NCI-H1048 (cell line): ENCODE measurements at places on chromosomes 1 and 21.

DNA sequence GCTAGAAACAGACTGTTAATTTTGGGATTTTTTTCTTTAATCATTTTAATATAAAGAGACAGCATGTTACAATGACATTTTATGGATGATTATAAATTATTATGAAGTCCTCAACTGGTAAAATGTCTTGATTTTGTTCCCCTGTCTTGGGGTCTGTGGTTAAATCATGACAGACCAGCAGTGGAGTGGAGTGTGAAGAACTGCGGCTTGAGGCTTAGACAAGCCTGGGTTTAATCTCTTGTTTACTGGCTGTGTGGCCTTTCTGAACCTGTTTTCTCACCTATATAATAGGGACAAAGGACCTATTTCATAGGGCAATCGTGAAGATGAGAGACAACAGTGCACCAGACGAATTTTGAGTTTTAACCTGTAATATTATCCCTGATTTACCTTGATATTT lies 1.8 kb upstream of the UMODL1 start:
- no peak for DNase-seq

GRCh38 chr1:26703478-26703877 lies 7.7 kb downstream of the ARID1A start:
- DNase-seq: no peak

DNA sequence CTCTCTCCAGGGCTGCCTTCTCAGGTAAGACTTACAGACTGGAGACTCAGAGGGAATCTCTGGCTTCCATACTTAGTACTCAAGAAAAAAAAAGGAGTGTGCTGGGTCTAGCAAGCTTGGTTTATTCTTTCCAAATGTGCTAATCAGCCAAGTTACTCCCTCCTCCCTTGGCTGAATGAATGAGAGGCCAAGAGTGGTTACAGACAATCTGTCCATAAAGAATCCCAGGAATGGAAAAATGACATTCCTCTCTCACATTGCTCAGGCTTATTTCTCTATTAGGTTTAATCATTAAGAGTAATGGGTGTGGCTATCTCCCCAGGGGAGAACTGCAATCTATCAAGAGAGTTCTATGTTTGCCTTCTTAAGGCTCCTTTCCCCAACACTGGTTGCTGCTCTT lies 547.3 kb upstream of the PLXNA2 start:
- no peak for DNase-seq

DNA sequence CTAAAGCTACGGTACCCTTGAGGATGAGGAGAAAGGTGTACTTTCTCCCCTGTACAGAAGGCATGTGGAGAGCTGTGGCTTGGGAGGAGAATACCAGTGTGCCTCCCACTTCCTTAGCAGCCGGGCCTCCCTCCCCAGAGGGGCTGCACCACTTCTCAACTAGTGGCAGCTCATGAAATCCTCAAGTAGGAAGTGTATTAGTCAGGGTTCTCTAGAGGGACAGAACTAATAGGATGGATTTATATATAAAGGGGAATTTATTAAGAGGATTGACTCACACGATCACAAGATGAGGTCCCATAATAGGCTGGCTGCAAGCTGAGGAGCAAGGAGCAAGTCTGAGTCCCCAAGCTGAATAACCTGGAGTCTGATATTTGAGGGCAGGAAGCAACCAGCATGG lies 53.1 kb upstream of the PPP2R5A start:
- no peak for DNase-seq

DNA sequence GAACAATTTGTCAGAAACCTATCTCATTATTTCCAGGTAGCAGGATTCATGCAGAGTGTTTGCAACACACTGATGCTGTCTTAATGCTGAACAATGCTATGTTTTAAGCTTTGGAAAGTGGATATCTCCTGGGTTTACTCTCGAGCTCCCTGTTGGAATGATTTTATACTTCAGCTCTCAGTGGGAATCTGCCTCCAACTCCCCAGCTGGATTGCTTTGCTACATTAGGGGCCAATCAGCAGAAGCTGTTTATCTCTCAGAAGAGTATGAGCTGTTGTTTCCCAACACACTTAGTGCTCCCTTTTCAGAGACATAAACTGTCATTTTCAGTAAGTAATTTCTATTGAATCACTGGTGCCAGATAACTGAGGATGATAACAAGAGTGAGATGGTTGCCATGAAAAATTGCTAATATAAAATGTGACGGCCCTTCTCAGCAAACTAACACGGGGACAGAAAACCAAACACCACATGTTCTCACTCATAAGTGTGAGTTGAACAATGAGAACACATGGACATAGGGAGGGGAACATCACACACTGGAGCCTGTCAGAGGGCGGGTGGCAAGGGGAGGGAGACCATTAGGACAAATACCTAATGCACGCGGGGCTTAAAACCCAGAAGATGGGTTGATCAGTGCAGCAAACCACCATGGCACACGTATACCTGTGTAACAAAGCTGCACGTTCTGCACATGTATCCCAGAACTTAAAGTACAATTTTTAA lies 265.9 kb upstream of the RUNX1 start:
- no peak for DNase-seq

DNA sequence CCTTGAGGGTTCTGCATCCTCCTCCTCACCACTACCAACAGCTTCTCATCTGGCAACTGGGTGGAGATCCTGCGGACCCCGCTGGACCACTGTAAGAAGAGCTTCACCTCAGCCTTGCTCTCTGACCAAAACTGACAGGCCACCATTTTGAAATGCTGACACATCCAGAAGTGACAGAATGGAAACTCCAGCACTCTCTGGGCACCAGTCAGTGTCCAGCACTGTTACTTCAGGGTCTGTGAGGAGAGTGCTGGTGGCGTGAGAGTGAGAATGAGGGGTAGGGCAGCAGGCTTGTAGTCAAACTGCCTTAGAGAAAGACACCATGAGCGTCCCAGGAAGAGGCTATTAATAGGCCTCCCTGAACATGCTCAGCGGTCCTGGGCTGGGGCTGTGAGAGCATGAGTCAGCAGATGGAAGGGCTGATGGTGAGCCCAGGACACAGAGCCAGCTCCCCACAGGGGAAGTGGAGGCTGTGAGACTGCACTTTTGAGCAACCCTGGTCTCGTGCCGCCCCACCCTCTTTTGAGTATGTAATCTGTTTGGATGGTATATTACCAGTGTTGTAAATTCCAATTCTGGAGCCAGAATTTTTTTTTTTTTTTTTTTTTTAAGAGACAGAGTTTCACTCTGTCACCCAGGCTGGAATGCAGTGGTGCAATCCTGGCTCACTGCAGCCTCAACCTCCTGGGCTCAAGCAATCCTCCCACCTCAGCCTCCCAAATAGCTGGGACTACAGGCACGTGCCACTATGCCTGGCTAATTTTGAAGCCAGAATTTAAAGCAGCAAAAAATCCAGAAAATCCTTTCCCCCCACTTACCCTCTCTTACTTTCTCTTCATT lies 34.4 kb upstream of the SLC30A1 start:
- DNase-seq: no peak

DNA sequence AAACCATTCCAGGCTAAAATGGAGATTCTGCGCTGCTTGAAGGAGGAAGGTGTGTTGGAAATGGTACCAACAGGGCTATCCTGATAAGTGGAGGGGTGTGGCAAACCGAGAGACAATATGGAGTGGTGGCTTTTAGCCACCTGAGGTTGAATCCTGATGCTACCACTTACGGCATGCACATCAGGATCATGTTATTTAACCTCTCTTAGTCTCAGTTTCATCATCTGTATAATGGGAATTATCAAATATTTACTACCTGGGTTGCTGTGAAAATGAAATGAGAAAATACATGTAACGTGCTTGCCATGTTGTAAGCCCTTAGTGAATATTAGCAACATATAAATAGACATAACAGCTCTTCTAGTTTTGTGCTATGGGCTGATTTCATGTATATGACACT lies 117.1 kb downstream of the TBX19 start:
- DNase-seq: no peak

- no peak for DNase-seq
These were observed 434.3 kb downstream of the GPATCH2 start for GRCh38 chr1:217196616-217197015.

DNA sequence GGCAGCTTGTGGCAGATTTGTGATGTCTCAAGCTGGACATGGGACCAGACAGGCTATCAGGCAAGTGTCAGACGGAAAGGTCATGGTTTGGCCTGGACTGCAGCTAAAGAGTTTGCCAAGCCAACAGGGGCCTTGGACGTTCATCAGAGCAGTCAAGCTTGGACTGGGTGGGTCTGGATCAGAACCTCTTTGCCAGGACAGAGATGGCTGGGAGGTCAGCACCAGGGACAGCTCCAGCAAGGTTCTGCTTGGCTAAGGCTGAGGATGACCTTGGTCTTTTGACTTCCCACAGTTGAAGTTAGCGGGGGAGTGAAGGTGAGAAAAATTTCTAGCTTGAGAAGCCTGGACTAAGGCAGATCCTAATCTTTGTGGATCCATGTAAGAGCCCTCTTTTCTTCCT lies 68.1 kb downstream of the GRIK3 start:
- DNase-seq: no peak

- no peak for DNase-seq
These were observed 75.0 kb upstream of the ACTRT2 start for GRCh38 chr1:2946291-2946690.

DNA sequence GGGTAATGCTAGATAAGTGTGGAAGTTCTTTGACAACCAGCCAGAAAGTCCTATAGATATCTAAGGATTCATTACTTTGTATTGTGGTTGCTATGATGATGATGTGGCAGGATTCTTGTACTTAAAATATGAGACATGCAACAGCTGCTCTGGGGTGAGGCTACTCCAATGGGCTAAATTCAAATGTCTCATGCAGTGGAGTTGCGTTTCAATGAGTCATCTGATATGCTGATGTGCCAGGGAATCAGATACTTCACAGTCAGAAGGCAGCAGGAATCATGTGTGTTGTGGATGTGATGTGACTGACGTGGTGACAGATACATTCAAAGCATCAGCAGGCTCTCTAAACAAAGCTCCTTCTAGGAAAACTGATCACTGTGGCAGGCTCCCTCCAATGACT lies 66.5 kb downstream of the TSEN15 start:
- no peak for DNase-seq

DNA sequence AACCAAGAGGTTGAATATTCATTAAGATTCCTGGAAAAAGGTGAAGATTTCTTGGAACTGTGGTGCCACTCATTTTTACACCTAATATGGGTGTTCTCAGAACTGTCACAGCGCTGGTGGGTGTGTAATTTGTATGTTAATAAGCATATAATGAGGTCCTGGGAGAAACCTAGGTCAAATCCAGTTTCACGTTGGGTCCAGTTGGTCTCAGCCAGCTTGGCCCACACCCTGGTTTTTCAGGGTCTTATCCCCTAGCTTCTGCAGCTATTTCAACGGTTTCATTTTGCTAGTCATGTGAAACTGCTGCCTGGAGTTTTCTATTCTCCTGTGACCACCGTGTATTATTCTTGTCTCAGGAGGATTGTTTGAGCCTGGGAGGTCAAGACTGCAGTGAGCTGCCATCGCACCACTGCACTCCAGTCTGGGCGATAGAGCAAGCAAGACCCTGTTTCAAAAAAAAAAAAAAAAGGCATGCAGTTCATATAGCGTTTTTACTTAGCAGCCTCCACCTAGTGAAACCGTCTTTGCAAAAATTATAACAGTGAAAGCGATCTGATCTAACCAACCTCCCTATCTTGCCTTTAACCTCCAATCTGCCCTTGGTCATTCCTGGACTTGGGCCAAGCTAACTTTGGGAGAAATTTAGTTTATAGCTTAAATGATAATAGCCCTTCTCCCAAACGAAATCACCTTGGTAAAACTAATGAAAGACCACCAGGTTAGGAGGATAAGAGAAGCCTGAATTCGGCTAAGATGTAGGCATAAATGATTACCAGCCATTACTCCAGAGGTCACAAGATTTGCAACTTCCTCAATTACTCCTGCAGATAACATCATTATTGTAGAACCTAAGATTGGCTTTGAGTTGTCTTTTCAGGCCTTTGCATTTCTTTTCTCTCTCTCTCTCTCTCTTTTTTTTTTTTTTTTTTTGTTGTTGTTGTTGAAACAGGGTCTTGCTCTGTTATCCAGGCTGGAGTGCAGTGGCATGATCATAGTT lies 44.0 kb downstream of the PTAFR start:
- no peak for DNase-seq

- no peak for DNase-seq
These were observed 11.6 kb upstream of the ZNF697 start for GRCh38 chr1:119659628-119660027.

DNA sequence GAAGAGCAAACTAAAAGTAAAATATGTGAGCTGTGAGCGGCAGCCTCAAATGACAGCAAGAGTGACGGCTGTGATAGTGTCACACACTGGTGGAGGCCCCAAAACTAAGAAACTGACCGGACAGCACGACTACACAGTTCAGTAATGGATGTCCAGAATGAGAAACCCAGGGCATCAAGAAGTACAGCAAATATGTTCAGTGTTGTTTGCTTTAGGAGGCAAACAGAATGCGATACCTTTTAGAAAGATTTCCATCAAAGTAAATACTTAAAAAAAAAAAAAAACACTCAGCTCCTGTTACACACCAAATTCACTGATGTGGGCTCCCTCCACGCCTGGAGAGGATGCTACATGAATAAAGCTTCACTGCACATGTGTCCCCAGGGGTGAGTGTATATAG lies 1.1 kb upstream of the PKP1 start:
- DNase-seq: no peak

DNA sequence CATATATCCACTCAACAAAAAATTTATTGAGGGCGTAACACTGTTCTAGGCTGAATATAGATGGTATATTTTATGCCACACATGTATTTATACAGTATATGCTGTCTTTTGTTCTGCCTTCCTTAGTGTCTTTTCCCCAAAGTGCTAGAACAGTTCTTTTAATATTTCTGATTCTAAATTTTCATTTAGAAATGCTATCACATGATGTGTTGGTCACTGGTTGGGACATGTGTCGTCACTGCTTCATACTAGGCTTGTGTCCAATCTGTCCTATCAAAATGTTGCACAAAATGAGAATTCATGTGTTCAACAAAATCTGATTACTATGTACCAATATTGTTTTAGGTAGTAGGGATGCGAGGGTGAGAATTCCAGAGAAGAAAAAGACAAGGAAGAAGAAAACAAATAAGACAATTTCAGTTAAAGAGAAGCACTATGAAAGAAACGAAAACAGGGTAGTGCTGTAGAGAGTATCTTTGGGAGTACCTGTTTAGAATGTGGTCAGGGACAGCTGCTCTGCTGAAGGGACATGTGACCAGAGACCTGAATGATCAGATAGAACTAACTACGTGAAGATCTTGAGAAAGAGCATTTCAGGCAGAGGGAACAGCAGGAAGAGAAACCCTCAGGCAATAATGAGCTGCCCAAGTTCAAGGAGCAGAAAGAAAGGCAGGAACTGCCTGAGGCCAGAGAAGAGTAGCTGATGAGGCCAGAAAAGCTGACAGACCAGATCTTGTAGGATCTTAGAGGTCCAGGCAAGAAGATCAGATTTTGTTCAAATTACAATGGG lies 1.3 kb downstream of the KMO start:
- DNase-seq: no peak

GRCh38 chr1:226144045-226144444 lies 42.5 kb downstream of the ACBD3 start:
- DNase-seq: no peak

GRCh38 chr21:37478794-37479193 lies 112.2 kb downstream of the DYRK1A start:
- no peak for DNase-seq

- no peak for DNase-seq
These were observed 122.7 kb downstream of the SIK1 start for GRCh38 chr21:43304206-43304605.
